Stimulated activated CD8-positive, alpha-beta memory T cell treated with anti-CD3 and anti-CD28 coated beads, Interleukin-7, amount 100 ng/mL, for 48 hours (primary cell): ENCODE measurements at places on chromosomes 16 and 17.

GRCh38 chr17:83062011-83062817 is 17.2 kb upstream of the METRNL start:
- DNase-seq, result no peak

- DNase-seq, result no peak
These were observed 7.3 kb upstream of the GAS7 start for GRCh38 chr17:10205549-10206185.

GRCh38 chr17:50677851-50678375 is 29.8 kb downstream of the ANKRD40 start:
- DNase-seq, result no peak

DNA sequence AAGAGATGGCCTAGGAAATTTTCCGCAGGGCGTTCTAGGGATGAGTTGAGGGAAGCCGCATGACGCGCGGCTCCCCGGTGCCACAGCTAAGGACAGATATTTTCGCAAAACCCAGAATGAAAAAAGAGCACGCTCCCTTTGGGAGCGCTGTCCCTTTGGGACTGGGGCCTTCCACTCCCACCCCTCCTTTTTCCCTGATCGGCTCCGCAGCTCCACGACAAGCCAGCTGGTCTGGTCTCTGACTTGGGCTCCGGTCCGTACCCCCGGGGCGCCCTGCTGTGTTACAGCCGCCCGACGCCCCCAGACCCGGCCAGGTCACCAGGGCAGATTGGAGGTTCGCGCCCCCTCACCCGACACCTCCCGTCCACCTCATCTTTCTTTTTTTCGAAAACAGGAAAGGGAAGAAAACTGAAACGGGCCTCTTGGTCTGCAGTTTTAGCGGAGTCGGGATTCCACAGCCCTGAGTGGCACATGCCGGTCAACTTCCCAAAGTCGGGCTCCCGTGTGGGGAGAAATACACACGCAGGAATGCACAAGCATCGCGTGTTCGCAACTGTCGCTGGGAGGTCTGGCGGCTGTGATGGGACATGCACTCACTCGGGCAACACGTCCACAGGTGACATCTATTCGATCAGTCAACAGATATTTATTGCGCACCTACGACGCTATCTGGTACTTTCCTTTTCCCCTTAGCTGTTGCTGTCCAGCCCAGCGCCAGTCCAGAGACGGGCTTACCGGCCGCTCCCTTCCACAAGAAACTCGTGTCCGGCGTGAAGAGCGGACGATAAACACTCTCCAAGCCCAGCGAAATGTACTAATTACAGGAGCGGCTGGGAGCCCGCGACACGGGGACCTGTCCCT is 3.9 kb upstream of the SOX9 start:
- DNase-seq, result no peak

DNA sequence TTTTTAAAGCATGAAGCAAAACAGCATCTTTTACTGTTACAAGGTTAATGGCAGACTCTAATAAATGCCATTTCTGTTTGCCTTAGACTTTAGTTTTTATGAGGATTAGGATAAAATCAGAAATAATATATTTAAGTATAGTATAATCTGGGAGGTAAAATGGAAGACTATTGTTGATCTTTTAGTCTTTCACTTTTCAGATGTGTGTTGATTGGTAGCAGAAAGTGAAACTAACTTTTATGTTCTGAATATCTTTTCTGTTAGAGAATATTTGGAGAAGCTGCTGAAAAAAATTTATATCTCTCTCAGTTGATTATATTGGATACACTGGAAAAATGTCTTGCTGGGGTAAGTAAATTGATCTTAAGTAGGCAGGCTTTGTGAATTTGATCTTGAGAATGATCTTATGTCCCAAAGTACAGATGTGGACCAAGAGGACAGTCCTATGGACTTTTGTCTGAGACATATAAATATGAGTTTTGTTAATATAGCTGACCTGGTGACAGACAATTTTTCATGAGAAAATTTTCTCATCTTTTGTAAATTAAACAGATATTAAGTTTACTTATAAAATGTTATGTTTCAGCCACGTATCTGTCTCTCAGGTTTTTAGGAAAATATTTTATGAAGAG is 64.1 kb downstream of the NF1 start:
- no peak for DNase-seq

GRCh38 chr17:47841488-47842291 is 617 bp upstream of the SCRN2 start:
- DNase-seq, result no peak

GRCh38 chr17:29573558-29573869 is 5.0 kb downstream of the TP53I13 start:
- no peak for DNase-seq

DNA sequence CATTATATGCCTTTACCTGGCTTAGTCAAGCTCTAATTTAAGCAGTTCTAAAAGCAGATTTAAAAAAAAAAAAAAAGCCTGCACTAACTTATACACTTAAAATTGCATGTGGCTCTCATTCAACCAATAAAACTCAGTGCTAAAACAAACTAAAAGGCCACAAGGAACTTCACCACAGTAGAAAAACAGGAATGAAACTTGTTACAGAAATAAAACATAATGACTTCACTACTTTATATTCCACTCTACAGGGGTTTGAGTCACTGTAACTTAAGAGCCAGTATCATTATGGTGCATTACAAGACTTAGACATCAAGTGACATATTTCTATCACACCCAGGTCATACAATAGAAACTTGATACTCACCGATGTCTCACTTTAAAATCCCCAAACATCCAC is 11.1 kb downstream of the CA10 start:
- DNase-seq, result no peak
